Lung microvascular endothelial cell (primary cell): ENCODE measurements at places on chromosomes 11 and 22.

GRCh38 chr11:88327462-88328143 is 9.9 kb downstream of the CTSC start:
- no peak for DNase-seq

- no peak for DNase-seq
Measured at GRCh38 chr22:35605369-35605680, 11.8 kb downstream of the MB start.

DNA sequence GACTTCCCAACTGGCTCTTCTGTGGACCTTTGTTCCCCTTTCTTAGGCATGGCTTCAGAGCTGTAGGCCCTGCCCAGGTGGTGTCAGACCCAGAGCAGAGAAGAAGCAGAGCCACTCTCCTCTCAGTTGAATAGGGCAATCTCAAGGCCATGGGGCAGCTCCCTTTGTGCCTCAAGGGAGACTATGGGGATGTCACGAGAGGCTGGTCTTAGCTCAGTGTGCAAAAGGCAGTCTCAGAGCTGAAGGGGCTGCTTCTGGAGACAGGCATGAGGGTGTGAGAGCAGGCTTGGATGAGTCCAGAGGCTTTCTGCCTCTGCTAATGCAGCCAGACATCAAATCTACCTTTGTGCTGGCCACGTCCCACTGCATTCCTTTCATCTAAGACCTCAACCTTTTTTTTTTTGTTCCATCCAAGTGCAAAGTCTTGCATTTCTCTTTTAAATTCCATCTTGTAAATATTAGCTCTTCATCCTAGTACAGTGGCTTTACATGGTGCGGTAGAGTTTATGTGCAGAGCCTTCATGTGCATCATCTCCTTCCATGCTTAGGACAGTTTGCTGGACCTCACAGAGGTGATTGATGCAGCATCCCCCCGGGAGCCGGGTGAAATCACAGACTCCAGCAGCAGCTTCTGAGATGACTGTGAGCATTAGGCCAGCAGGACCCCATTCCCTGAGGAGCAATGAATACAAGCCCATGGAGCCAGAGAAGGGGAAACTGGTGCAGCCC is 34.2 kb upstream of the FCHSD2 start:
- no peak for DNase-seq

DNA sequence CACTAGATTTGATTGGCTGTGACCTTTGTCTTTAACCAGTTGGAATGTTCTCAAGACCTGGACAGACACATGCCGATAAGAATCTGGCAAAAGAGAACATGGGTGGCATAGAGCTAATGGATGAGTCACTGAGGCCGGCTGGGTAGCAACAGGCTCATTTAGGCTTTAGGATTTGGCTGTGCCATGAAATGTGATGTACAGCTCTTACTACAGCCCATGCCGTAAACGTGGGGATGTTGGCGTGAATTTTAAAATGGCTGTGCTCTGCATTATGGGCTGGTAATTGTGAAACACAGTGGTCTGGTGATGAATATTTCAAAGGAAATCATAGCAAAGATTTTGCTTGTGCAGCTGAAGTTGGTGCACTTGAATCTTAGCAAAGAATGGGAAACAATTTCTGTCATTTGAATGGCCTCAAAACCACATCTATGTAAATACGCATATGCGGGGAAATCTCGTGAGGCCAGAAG is 332.4 kb downstream of the TBC1D22A start:
- DNase-seq, result no peak

DNA sequence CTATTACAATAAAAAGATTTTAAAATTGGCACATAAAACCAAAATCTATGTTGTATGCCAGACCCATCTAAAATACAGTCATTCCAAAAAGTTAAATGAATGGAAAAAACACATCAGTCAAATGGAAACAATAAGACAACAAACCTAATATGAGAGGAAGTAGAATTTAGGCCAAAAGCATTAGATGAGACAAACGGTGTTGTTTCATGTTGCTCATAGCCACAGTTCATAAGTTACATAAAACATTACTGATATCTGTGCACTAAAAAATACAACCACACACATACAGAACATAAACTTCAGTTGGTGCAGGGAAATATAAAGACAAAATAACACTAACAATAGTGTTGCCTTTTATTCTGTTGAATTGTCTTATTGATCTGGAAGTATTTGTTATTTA is 661.9 kb downstream of the CNTN5 start:
- no peak for DNase-seq

DNA sequence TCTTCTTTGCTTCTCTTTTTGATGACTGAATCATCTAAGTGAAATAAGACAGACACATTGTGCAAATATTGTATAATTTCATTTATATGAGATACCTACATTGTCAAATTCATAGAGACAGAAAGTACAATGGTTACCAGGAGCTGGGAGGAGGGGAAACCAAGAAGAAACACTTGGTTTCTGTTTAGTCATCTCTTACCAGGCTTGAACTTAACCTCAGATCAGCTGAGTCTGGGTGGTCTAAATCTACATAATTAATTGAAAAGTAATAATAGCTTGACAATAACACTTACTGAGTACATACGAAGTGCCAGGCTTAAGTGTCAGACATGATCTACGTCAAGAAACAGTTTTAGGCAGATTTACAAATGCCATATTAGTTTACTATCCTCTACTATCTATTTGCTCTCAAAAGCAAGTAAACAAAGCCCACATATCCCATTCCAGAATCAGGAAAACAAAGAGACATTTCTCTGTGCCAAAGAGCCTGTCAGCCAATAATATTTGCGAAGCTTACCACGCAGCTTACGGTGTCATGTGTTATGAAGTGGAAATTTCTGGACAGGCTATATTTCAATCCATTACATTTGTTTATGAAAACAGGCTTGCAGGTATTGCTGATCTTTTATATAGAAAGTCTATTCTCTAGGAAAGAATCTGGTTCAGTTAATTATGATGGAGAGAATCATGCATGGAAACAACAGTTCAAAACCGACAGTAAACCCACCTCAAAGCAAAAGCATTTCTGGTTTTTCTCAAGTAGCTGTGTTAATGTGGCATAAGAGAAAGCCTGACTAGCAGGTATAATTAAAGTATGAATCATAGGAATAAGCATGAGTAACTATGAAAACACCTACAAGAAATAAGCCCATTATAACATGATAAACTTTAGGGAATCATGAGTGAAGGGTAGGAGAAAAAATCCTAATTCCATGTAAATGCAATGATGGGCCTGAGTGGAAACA is 2.7 kb upstream of the ARHGAP42 start:
- no peak for DNase-seq

GRCh38 chr11:65423516-65424204 is 1.1 kb downstream of the NEAT1 start:
- DNase-seq, result peak; percentile 39

DNA sequence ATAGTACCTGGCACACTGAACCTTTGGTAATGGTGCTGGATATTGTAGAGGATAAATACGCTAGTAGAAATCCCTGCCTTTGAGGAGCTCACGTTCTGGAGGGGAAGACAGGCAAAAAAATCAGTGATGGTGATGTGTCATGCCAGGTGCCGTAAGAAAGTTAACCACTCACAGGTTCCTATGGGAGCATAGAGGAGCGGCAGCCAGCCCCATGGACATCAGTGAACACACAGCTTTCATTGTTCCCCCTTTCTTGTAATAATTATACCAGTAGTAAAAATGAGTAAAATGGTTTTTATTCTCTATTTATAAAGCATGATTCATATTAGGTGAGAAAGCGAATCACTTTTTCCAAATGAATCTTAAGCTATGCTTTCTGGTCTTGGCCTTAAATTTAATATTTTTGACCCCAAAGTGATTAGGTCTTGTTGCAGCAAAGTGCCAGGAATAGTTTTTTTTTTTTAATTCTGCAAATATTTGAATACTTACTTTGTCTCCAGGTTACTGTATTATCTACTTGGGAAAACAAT is 57.9 kb downstream of the UVRAG start:
- DNase-seq, result no peak
